ENCODE measurements at places on chromosomes 2 and 18.

GRCh38 chr18:45528712-45529336 is 86.5 kb upstream of the SLC14A2 start:
- no peak for DNase-seq

GRCh38 chr2:61910603-61911002 is 5.1 kb downstream of the COMMD1 start:
- DNase-seq = no peak

DNA sequence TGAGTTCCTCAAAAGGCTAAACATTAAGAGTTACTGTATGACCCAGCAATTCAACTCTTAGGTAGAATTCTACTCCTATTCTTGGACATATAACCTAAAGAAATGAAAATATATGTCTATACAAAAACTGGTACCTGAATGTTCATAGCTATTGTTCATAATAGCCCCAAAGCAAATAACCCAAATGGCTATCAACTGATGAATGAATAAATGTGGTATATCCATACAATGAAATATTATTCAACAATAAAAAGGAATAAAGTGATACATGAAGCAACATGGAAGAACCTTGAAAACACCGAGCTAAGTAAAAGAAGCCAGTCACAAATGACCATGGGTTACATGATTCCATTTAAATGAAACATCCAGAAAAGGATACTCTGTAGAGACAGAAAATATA is 114.6 kb downstream of the BAZ2B start:
- no peak for DNase-seq

- no peak for DNase-seq
Observed at GRCh38 chr2:156430980-156431358, 5.2 kb upstream of the GPD2 start.

DNA sequence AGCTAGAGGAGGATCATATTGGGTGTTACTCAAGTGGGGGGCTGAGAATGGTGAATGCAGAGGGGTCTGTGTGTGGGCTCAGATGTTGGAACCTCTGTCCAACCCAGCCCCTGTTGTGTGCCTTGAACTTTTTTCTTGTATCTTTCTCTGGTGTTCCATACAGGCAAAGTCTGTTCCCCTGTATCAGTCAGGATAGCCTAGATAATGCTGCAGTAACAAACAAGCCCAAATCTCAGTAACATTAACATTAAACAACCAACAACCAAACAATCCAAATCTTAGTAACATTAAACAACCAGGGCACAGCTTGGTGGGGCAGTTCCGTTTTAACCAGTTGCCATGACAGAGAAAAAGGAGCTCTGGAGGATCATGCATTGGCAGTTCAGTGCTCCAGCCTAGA is 103.7 kb downstream of the CTIF start:
- no peak for DNase-seq

- DNase-seq = no peak
Observed at GRCh38 chr2:145846982-145847381, 1327.1 kb upstream of the ZEB2 start.

DNA sequence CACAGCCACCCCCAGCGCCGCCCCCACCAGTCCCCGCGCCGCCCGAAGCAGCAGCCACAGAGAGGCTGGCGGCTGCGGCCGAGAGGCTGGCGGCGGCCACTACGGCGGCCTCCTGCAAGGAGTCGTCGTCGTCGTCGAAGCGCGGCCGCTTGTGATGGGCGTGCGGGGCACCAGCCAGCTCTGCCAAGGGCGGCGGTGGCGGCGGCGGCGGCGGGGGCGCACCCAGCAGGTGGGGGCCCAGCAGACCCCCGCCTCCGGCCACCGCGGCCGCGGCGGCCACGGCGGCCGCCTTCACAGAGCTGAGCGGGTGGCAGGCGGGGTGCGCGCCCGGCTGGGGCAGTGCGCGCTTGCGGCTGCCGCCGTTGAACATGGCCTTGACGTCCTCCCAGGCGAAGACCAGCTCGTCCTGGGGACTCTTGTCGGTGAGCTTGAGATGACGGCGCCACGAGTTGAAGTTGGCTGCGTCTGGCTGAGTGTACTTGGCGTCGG is 3.3 kb downstream of the SKOR2 start:
- DNase-seq = no peak

GRCh38 chr2:129930451-129930850 is 49.0 kb upstream of the RAB6C start:
- DNase-seq = no peak

- no peak for DNase-seq
Observed at GRCh38 chr2:212995920-212996319, 155.5 kb downstream of the IKZF2 start.

GRCh38 chr2:128377071-128377910 is 58.6 kb upstream of the HS6ST1 start:
- DNase-seq = no peak

GRCh38 chr2:188272121-188272520 is 19.6 kb upstream of the GULP1 start:
- DNase-seq = no peak

GRCh38 chr18:79577451-79578395 is 101.9 kb upstream of the CTDP1 start:
- no peak for DNase-seq

DNA sequence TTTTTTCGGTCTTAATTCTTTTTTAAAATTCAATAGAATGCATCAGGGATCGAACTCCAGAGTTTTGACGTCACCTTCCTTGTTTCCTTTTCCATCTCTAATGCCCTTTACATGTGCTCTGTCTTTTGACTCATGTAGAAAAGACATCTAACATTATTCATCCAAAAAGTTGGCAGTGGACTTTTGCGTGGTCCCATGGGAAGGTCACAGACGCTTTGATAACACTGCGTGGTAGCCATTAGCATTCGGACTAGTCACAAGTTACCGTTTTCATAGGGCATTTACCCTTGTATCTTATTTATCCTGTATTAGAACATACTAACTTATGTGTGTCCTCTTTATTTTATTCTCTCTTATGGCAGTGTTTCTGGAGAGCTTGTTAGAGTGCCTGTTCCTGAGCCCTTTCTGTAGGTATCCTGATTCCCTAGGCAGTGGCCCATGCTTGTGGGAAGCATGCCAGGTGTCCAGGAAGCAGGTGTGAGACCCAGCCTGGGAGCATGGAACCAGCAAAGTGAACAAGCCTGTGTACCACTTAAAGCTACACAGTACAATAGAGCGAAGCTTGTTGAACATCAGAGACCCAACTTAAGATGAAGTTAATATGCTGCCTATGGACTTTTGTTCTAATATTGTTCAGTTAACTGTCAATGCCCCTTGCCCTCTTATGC is 73.6 kb upstream of the RBM44 start:
- no peak for DNase-seq

GRCh38 chr2:110645616-110646015 is 32.2 kb downstream of the BUB1 start:
- no peak for DNase-seq

- no peak for DNase-seq
Observed at GRCh38 chr18:7691206-7691605, 124.1 kb downstream of the PTPRM start.

DNA sequence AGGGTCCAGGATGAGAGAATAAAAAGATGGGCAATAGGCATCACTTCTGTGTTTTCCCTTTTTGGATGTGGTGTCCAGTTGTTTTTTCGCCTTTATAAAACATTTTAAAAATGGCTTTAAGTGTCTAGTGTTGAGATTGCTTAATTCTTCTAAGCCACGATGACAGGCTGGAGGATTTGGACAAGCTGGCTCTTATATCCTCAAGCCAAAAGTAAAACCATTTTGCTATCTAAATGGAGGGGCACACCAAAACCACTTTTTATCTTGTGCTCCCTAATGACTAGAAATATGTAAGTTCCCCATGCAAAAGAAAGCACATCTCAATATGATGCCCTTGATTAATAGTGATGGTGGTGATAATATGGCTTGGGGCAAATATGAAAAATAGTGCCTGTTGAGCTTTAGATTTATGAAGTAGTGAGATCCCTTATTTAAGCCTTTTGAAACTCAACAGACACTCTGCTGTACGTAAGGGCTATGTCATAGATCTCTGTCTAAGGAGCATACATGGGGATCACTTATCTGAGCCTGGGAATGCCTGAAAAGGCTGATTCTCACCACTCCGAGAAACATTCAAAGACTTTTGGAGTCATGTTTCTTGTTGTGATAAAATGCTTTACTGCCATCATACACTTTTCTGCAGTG is 185.5 kb downstream of the KCNS3 start:
- no peak for DNase-seq

GRCh38 chr18:7711495-7711894 is 144.4 kb downstream of the PTPRM start:
- no peak for DNase-seq

DNA sequence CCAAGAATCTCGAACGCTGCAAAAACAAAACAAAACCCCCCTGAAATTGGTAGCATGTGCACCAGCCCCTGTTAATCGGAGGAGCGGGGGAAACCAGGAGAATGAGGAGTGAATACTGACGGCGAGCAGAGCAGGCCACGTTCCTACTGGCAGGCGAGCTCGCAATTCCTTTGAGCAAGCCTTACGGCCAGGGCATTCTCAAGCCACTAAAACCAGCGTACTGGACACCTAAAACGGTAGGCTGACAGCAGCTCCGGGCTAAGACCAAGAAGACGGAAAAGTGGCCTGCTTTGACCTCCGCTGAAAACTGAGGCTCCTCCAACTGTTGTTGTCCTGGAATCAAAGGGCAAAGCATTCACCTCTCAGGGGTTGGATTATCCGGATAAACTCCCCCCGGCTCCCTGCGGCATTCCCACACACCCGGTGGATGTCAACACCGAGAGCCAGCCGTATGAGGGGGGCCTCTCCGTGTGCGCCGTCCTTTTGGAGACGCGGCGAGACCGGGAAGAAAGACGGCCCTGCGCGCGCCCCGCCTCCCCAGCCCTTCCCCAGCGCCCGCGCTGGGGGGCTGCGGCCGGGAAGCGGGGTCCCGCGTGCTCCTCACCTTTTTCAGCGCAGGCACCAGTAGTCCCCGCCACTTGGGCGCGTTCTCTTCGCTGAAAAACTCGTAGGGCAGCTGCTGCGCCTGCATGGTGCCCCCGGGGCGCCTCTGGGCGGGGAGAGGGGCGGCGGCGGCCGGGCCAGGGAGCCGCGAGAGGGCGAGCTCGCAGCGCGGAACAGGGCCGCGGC is 925 bp downstream of the SOS1 start:
- peak; percentile 41 for DNase-seq

GRCh38 chr2:231685349-231686191 is 22.8 kb upstream of the PTMA start:
- DNase-seq = no peak

- DNase-seq = no peak
Observed at GRCh38 chr2:42053791-42054701, 6.2 kb downstream of the PKDCC start.

GRCh38 chr2:39252888-39253518 is 9.2 kb upstream of the CDKL4 start:
- DNase-seq = no peak

GRCh38 chr18:49111191-49111988 is 160.6 kb upstream of the SMAD7 start:
- DNase-seq = no peak

DNA sequence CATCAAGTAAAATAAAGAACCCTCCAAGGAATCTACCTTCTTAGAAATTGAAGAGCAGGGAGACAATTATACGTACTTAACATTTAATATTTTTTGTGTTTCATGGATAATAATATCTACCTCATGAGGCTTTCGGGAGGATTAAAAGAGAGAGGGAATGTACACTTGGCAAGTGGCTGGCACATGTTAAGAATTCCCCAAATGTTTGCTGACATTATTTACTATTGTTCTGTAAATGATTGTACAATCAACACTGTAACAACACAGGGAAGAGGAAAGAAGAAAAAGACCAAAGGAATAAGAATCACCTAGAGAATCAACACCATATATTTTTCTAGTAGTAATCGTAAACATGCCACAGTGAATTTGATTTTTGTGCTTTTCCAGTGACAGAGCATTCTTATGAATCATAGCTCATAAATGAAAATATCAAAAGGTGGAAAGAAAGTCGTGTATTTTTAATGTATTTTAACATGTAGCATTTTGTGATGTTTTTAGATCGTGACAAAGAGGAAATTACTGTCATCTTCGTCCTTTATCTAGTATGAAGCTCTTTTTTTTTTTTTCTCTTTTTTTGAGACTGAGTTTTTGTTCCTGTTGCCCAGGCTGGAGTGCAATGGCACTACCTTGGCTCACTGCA is 67.3 kb downstream of the B3GNT2 start:
- no peak for DNase-seq
